ENCODE measurements at places on chromosomes 6 and 20.

DNA sequence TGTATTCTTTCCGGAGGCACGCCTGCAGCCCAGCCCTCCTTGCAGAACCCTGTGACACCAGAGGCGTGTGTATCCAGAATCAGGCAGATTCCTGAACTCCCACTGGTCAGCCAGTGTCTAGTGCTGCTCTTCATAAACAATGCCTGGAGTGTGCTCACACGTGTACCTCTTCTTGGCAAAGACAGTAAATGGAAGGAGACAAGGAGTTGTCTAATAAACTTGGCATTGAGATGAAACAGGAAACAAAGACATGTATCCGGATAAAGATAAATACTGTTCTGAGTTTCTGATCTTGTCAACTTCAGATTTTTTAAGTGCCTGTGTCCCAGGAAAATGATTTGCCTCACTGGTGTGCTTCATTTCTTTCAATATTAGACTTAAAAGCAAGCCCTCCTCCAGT lies 1.7 kb downstream of the RPS6KA2 start:
- no peak for DNase-seq

DNA sequence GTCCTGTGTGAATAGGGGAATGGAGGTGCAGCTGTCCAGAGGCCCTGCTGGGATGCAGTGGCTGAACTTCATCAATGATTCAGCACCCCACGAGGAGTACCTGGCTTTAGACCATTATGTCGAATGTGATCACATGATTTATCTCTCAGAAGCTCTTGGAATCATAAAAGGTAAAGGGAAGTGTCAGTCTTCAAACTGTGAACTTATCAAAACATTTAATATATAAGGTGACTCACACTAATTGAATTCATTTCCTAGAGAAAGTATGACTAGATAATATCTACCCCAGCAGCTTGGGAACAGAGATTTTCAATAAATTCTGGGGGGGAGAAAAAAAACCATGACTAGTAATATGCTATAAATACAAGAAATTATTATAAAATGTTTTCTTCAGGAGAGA lies 29.5 kb downstream of the ALDH8A1 start:
- no peak for DNase-seq

GRCh38 chr6:54282186-54282585 lies 26.1 kb upstream of the TINAG start:
- DNase-seq: no peak

- DNase-seq: no peak
These were observed 97.1 kb downstream of the PRL start for GRCh38 chr6:22199771-22200170.

DNA sequence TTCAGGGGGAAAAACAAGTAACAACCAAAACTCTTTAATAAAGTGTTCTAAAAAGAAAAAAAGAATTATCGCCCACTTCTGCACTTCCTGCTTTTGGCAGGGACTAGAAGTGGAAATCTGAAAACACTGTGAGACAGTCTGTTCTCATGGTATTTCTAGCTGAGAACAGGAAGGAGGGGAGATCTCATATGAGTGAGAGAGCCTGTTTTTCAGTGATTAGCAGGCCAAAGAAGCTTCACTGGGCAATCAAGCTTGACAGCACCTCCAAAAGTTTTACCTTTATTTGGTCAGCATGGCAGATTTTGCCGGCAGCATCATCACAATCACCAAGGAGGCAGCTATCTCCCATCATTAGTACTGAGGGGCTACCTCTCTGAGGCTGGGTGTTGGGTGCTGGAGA lies 79.5 kb upstream of the ATXN1 start:
- no peak for DNase-seq

- no peak for DNase-seq
These were observed 79.4 kb downstream of the CEBPB start for GRCh38 chr20:50270034-50270395.

- DNase-seq: no peak
These were observed 70.6 kb downstream of the SGK1 start for GRCh38 chr6:134247231-134247833.

GRCh38 chr6:169250660-169251059 lies 3.0 kb downstream of the THBS2 start:
- DNase-seq: no peak

Data from stimulated activated CD8-positive, alpha-beta memory T cell treated with anti-CD3 and anti-CD28 coated beads, Interleukin-4, amount 100 ng/mL, for 1 hour (primary cell).